Activated naive CD4-positive, alpha-beta T cell treated with anti-CD3 and anti-CD28 coated beads, Interleukin-2, amount 10 ng/mL, durations not matched to agents 7 days and 5 days (primary cell): ENCODE measurements at places on chromosomes 5 and 9.

DNA sequence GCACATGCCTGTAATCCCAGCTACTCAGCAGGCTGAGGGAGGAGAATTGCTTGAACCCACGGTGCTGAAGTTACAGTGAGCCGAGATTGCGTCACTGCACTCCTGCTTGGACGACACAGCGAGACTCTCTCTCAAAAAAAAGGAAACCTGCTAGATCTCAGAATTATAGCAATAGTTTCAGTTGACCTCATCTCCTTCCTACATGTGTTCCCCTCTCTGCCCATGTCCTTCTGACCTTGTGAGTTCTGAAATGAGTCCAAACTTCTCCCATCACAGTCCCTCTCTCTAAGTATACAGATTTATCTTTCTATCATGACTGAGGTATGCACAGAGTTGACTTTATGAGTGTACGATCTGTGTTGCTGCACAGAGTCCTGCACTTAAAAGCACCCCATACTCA lies 44.6 kb upstream of the SHOC1 start:
- no peak for DNase-seq

DNA sequence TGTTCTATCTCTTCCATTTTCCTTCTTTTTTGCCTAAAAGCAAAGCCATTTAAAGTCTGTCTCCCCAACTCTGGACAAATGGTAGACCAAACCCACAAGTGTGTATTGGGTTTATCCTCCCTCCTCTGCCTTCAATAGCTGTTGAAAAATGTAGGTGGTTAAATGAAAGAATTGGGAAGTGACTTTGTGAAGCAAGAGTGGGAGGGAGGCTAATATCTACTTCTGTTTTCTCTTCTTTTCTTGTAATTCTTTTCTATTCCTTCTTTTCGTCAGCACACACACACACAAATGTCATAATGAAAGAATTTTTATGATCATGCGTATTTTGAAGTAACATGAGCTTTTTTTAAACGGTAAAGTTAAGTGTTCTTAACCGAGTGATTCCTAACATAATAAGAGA lies 3.8 kb downstream of the CCDC152 start:
- no peak for DNase-seq

GRCh38 chr9:81052846-81053245 lies 636.5 kb downstream of the TLE1 start:
- no peak for DNase-seq

- DNase-seq = no peak
Observed at GRCh38 chr9:126395439-126396212, 69.0 kb downstream of the MVB12B start.

- peak; percentile 36 for DNase-seq
Observed at GRCh38 chr5:59104400-59105127, 521.7 kb downstream of the RAB3C start.

- no peak for DNase-seq
Observed at GRCh38 chr9:77997611-77998284, 33.9 kb downstream of the GNAQ start.

DNA sequence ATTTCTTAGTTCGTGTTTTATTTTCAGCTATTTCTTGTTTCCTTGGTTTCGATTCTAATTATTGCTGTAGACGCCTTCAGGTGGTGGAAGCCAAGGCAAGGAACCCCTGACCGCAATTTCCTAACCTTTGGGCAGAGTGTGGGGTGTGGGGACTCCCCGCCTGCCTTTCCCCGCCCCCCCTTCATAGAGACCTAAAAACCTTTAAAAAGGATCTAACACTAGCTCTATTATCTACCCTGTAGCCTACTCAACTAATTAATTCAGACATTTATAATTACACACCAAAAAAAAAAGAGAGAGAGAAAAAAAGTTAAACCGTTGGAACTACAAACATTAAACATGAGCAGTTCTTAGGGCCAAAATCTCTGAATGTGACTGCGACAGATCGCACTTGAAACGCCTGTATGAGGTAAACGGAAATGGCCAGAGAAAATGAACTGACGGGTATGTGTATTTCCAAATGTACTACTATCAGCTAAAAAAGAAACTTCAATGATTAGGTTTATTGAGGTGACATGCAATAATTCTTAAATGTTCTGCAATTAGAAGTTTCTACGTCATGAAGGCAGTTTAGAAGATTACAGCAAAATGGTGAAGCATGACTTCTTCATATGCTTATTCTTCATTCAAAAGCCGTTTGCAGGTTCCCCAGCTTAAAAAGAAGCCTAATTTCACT lies 19.0 kb upstream of the FER start:
- peak; percentile 62 for DNase-seq

DNA sequence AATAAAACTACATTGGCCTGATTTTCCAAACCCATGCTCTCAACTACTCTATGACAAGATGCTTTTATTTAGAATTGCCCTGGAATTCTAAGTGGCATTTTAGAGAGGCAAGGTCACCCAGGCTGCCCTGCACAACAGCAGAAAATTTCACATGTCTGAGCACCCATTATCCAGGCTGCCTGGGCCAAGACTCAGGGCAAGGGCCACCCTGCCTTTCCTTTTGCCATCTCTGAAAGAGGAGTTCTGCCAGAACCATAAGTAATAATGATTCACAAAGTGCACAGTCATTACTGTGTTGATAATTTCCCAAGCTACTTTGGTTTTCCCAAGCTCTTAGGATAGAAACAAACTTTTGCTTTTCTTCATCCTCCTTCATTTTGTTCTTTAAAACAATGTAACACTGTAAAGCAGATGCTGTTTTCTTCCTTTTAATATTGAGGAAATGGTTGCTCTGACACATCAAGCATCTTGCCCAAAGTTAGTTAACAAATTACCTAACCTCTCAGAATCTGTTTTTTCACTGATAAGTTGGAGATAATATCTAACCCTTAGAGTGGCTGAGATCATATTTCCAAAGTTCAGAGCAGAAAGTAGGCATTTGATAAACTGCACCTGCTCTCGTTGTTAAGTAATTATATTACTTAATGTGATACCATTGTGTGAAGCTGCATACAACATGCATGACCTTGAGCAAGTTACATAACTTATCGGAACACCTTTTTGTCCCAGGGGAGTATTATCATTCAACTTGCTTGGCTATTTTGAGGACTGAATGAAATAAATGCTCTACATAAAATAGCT lies 325.6 kb downstream of the PRELID2 start:
- DNase-seq = no peak

DNA sequence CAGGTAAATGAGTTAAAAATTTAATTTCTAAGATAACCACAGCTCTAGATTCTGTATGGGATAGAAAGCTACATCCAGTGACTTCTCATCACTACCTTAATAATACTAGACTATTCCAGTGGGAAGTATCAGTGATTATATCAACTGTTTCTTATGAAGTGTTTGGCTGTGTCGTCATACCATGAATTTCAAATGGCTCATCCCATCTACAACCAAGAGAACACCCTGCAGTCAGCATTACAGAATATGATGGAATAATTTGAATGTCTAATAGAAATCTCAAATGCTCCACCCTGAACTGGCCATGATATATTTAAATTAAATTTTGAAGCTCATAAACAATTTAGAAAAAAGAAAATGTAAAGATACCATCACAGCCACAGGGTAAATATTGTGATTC lies 245.0 kb downstream of the ADAMTSL1 start:
- no peak for DNase-seq

- DNase-seq = no peak
Observed at GRCh38 chr5:95086927-95087815, 197.7 kb downstream of the MCTP1 start.

DNA sequence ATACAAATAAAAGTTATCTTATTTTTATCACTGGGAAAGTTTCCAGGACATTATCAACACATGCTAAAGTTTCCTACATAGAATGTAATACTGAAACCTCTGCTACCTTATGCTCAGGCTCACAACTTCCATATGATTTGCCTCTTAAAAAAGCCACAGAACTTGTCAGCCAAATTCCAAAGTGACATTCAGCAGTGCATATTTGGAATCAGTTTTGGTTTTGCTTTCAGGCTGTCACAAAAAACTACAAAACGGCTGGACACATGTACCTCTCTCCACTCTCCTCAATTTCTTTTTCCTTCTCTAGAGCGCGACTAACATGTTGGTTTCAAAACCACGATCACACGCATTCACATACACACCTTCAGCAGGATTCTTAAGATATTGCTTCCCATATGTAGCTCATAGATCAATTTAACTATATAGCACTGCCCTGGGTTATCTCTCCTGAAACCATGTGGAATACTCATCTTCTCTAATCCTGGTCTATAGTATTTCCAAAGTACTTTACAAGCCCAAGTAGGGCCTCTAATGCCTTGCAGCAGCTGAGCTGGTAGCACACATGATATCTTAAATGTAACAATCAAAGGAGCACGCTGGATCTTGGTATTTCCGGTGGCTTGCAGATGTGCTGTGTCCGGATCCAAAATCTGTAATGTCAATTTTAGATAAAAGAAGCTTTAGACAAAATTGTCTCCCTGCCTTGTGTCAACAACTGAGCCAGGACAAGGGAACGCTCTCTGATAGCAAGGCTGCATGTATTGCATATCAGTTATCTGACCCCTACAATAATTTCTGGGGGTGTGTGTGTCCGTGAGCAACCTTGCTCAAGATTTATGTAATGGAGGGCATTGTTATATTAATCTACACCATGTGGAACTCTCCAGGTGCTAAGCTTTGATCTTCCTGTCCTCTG lies 203.2 kb downstream of the DMRT2 start:
- no peak for DNase-seq

DNA sequence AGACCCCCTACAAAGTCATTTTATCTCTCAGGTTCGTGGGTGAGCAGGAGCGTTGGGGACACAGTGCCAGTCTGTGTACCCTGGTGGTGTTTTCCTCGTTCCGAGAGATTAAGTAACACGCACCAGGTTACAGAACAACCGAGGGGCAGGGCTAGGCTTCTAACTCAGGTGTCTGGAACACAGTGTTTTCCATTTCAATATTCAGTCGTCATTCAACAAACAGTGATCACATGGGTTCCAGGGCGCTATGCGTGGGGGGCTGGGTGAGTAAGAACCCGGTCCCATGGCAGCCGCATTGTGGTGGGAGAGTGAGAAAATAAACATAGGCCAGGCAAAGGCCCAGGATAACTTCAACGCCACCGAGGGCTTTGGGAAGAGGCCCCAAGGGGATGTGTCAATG lies 55.9 kb upstream of the RNU6ATAC start:
- DNase-seq = no peak

- no peak for DNase-seq
Observed at GRCh38 chr5:168818558-168818957, 239.4 kb upstream of the PANK3 start.

- no peak for DNase-seq
Observed at GRCh38 chr9:18007621-18008020, 428.8 kb downstream of the SH3GL2 start.

GRCh38 chr5:132370181-132370970 lies 866 bp downstream of the SLC22A5 start:
- DNase-seq = no peak

DNA sequence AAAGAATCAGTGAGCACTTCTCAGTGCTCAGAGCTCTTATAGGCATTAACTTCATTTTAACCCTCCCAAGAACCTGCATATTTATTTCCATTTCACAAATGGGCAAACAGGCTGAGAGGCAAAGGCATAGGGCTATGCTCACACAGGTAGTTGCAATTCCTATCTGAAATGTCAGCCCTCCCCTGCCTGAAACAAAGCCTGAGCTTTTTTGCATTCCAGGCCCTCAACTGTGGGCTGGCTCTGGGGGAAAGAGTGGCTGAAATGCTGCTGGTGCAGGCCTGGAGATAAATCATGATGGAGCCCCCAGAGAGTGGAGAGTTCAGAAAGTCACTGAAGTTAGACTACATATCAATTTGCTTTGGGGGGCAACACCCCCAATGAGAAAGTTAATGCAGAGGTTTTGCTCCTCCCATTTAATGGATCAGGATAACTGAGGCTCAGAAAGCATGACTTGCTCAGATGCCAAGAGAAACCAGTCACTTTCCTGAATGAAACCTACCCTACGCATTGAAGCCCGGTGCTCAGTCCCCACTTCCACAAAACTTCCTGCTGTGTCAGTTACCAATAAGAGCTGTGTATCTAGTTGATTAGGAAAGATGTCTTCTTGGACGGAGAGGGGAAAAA lies 5.6 kb downstream of the DRD1 start:
- no peak for DNase-seq

DNA sequence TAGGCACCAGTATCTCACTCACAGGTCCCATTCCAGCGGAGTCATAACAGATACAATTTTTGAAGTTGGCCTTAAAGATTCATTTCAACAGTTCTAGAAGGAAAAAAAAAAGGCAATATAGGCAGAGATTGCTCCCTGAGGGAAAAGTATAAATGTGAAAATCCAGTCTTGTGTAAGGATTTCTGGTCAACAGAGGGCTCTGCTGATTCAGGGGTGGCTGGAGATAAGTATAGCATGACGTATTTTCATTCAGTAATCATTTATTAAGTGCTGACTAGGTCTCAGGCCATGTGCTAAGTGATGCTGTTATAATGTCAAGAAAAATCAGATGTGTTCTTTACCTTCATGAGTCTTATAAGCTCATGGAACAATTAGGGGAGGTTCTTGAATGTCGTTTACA lies 377.3 kb upstream of the MEF2C start:
- no peak for DNase-seq

GRCh38 chr9:89686126-89686525 lies 81.3 kb downstream of the GADD45G start:
- no peak for DNase-seq

DNA sequence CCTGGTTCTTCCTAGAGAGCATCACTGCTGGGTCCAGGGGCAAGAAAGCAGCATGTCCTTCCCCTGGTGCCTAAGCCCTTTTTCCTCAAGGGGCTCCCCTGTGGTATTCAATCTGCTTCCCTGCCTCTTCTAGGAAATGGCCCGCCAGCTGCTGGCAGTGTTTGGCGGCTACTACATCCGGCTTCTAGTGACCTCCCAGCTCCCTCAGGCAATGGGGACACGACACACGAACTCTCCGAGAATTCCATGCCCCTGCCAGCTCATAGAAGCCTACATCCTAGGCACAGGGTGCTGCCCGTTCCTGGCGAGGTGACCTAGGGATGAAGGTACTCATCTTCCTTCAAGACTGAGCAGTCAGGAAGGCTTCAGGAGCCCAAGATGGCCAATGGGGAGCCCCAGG lies 14.6 kb downstream of the TEX53 start:
- no peak for DNase-seq

- DNase-seq = no peak
Observed at GRCh38 chr9:136531904-136532798, 13.7 kb downstream of the NOTCH1 start.

GRCh38 chr9:30995956-30996738 lies 1388.3 kb upstream of the ACO1 start:
- no peak for DNase-seq

DNA sequence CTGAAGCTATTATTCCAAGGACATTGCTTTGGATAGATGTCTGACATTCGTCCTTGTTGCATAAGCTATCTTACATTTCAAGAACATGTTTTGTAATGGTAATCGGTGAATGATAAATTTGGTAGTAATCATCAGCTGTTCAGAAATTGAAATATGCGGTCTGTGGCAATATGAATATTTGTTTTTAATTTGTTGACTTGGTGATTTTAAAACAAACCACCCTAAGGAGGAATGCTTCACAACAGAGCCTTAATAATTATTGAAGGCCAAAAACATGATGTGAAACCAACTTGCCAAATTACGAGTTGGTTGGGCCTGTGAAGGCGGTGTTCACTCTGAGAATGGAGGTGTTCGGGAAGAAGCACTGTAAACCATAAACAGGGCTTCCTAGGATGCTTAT lies 149.7 kb upstream of the TUT7 start:
- no peak for DNase-seq
